Stimulated activated CD4-positive, alpha-beta T cell treated with anti-CD3 and anti-CD28 coated beads, Interleukin-1b, Interleukin-23, amount 100 ng/mL, for 1 hour (primary cell): ENCODE measurements at places on chromosomes 2 and 18.
A peak's percentile ranks its signal among the peaks of the same experiment; 100 is the strongest.

DNA sequence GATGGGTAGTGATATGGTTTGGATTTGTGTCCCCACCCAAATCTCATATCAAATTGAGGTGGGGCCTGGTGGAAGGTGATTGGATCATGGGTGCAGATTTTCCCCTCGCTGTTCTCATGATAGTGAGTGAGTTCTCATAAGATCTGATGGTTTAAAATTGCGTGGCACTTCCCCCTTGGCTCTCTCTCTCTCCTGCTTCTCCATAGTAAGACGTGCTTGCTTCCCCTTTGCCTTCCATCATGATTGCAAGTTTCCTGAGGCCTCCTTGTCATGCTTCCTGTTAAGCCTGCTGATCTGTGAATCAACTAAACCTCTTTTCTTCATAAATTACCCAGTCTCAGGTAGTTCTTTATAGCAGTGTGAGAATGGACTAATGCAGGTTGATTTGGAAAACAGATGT, 223.2 kb upstream of the APCDD1 start:
- DNase-seq, result no peak

GRCh38 chr2:138274421-138275291, 226.9 kb upstream of the SPOPL start:
- no peak for DNase-seq

DNA sequence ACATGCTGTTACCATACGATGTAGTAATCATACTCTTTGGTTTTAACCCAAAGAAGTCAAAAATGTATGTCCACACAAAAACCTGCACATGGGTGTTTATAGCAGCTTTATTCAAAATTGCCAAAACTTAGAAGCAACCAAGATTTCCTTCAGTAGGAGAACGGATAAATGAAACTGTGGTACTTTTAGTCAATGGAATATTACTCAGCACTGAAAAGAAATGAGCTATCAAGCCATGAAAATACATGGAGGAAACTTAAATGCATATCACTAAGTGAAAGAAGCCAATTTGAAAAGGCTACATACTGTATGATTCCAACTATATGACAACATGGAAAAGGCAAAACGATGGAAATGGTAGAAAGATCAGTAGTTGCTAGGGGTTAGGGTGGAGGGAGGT, 86.6 kb downstream of the HNRNPLL start:
- no peak for DNase-seq

GRCh38 chr18:11458447-11458846, 150.9 kb upstream of the SLC35G4 start:
- DNase-seq, result no peak

- DNase-seq, result no peak
Observed at GRCh38 chr2:239154971-239155805, 245.6 kb downstream of the HDAC4 start.

GRCh38 chr2:8344144-8345097, 337.4 kb upstream of the ID2 start:
- no peak for DNase-seq

- no peak for DNase-seq
Observed at GRCh38 chr2:148545390-148546256, 98.9 kb upstream of the EPC2 start.

DNA sequence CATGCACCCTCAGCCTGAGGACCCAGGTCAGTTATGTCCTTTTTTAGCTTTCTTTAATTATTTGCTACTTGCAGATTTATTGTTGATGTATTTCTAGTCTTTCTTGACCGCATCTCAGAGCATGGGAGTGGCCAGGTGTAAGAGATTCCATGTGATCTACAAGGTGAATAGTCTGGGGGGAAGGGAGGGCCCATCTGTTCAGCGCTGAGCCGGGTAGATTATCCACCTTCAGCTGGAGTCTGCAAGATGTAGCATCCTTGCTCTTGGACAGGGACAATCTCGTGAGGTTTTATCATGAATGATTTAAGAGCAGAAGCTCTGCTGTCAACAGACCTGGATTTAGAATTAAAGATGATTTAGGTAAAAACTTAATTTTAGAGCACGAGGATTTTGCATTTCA, 12.0 kb upstream of the DGKD start:
- DNase-seq, result no peak

DNA sequence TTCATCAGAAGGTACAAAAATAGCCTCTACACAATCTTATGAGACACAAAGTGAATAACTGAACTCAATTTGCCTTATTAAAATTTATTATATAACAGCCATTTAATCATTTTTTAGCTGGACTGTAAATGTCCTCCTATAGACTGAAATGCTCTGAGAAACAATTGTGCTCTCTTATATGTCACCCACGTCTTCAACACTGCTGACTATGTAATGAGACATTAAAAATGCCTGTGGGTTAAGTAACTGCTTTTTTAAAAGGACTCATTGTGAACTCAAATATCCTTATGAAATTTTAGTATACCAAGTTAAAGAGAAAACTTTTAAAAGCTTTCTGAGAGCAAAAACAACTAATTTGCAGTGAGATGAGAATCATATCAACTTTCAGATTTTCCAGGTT, 10.4 kb upstream of the GALNT1 start:
- no peak for DNase-seq

DNA sequence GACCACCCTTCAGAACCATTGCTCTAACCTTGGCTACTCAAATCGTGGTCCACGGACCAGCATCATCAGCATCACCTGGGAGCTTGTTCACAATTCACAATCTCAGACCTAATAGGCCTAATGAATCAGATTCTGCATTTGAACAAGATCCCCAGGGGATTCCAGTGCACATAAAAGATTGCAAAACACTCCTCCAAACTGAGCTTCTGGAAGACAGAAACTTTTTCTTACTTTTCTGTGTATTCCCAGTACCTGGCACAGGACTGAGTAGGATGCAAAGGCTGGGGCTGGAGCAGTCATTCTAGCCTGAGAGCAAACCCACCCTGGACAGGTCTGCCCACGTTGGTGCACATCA, 115.1 kb upstream of the COPS8 start:
- no peak for DNase-seq

- DNase-seq, result no peak
Observed at GRCh38 chr18:41842886-41843285, 112.1 kb upstream of the PIK3C3 start.

DNA sequence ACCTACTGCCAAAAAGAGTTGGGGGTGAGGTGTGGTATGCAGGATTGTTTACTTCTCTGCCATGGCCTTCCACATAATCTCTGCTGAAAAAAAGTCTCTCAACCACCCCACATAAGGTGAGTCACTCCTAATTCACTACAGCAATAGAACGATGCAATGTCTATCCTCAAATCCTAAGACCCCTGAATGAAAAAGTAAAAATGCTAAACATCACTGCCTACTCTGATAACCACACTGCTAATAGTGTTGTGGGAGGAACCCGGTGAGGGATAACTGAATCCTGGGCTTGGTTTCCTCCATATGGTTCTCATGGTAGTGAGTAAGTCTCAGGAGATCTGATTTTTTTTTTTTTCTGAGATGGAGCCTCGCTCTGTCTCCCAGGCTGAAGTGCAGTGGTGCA, 252.5 kb downstream of the PIEZO2 start:
- DNase-seq, result no peak

GRCh38 chr2:7097353-7097895, 180.2 kb downstream of the RNF144A start:
- peak; percentile 58 for DNase-seq

- no peak for DNase-seq
Observed at GRCh38 chr2:229118927-229119326, 152.2 kb downstream of the PID1 start.

DNA sequence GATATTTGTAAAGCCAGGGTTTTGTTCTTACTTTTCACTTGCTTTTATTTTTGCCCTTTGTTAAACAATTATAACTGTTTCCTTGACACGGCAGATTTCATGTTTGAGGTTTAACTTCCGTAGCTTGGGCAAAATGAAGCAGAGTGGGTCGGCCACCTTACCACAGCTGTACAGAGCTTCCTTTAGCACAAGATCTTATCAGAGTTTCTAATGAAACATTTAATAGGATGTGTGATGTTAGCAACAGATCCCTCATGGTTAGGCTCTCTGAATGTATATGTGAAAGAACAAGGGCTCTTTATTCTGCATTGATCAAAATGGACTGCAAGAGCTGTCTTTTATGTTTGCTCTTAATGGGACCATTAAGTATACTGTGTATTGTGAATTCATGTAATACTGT, 22.3 kb downstream of the RNF125 start:
- DNase-seq, result no peak

DNA sequence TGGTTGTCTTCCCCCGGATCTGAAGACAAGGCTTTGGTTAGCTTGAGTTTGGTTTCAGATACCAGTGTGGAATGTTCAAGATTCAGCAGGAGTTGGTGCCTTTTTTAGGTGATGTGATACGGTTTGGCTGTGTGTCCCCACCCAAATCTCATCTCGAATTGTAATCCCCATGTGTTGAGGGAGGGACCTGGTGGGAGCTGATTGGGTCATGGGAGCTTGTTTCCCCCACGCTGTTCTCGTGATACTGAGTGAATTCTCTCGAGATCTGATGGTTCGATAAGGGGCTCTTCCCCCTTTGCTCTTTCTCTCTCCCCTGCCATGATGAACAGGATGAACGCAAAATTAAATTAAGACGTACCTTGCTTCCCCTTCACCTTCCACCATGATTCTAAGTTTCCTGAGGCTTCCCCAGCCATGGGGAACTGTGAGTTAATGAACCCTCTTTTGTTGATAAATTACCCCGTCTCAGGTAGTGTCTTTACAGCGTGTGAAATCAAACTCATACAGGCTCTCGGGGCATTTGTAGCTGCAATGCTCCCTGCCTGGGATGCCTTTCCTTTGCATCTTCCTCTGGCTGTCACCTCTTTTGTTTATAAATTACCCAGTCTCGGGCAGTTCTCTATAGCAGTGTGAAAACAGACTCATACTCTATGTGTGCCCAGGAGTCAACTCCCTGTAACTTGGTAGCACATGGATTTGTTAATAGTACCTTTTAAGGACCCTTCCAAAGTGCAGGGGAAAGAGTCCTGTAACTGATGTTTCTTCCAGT, 21.3 kb downstream of the PDCD1 start:
- no peak for DNase-seq

- no peak for DNase-seq
Observed at GRCh38 chr2:235860111-235860510, 308.1 kb downstream of the GBX2 start.

- no peak for DNase-seq
Observed at GRCh38 chr2:25558262-25558661, 115.1 kb downstream of the DTNB start.

GRCh38 chr18:3126457-3127097, 93.2 kb downstream of the MYOM1 start:
- no peak for DNase-seq

DNA sequence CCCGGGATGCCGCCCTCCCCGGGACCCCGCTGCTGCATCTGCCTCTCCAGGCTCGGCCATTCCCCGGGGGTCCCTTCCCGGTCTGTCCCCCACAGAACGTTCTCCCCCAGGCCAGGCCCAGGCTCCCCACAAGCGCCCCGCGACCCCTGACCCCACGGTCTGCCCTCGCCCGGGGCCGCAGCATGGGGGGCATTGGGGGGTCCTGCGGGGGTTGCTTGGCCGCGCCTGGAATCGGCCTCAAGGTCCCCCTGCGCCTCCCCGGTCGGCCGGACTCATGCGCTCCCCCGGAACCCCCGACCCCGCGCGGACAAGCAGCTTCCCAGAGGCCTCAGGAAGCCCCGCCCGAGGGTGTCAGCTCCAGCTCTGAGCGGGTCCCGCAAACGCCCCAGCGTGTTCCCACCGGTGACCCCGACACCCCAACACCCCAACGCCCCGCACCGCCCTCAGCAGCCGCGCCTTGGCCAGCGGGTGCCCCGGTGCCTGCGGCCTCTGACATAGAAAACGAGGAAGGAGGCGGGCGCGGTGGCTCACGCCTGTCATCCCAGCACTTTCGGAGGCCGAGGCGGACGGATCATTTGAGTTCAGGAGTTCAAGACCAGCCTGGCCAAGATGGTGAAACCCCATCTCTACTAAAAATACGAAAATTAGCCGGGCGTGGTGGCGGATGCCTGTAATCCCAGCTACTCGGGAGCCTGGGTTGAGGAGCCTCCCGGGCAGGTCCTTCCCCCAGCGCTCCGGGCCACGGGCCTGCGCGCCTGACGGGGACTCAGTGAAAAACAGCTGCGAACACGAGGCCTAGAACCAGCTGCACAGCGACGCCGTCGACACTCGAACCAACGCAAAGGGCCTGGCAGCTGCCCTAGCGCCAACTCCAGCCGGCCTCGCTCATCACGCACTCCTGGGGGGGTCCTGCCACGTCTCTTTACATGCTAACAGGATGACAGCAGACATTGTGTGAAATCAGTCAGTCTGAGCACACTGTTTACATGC, 61.8 kb upstream of the CTDP1 start:
- DNase-seq, result no peak

DNA sequence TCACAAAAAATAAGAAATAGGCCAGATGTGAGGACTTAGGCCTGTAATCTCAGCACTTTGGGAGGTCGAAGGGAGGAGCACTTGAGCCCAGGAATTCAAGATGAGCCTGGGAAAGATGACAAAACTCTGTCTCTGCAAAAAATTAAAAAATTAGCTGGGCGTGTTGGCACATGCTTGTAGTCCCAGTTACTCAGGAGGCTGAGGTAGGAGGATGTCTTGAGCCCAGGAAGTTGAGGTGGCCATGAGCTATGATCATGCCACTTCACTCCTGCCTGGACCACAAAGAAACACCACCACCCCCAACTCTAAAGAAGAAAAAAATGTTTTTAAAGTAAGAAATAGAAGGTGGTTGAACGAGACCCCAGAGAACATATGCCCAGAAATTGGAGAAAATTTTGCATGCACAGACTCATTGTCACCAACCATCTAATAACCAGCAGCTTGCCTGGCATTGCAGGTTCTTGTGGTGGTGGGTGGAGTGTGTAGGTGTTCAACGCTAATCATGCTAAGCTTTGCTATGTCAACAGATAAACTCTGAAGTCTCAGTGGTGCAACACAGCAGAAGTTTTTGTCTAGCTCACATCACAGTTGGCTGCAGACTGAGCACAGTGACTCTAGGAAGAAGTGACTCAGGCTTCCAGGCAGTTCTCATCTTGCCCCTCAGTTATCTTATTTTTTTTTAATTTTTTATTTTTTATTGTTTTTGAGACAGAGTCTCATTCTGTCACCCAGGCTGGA, 18.6 kb downstream of the ARL4C start:
- no peak for DNase-seq

GRCh38 chr18:62318228-62319180, 6.6 kb upstream of the TNFRSF11A start:
- DNase-seq, result no peak

- DNase-seq, result no peak
Observed at GRCh38 chr2:191049728-191050639, 36.0 kb upstream of the STAT1 start.

- DNase-seq, result no peak
Observed at GRCh38 chr2:106649306-106649705, 162.1 kb downstream of the CD8B2 start.
